ENCODE measurements at places on chromosomes 5 and 9.
A peak's percentile ranks its signal among the peaks of the same experiment; 100 is the strongest.

DNA sequence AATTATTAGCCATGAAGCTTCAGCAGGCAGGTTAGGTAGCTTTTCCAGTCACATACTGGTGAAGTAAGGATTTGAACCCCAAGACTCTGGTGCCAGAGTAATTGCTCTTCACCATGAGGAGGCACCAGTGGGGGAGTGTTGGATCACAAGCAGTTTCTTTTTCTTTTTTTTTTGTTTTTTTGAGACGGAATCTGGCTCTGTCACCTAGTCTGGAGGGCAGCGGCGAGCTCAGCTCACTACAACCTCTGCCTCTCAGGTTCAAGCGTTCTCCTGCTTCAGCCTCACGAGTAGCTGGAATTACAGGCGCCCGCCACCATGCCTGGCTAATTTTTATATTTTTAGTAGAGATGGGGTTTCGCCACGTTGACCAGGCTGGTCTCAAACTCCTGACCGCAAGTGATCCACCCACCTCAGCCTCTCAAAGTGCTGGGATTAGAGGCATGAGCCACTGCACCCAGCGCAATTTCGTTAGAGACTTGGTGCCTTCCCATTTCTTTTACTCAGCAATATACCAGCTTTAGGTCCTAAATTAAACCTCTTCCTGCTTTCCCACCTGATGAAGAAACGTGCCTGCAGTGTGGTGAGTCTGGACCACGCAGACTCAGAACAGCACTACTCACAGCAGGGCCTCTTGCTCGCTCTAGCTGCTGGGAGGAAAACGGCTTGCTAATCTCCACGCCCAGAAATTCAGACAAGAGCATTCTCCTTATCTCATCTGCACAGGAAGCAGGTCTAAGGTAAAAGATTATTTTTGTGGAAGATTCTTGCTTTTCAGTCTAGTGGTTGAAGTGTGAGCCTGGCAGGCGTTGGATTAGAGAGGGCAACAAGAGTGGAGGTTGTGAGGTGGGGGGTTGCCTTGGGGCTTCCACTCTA is at the start of gene S100Z:
Gene S100Z, plus strand, starts transcription at position 596 of the 873 bp plus-strand sequence. CDS start 25,346 bp downstream, outside the sequence.
- DNase-seq = no peak

DNA sequence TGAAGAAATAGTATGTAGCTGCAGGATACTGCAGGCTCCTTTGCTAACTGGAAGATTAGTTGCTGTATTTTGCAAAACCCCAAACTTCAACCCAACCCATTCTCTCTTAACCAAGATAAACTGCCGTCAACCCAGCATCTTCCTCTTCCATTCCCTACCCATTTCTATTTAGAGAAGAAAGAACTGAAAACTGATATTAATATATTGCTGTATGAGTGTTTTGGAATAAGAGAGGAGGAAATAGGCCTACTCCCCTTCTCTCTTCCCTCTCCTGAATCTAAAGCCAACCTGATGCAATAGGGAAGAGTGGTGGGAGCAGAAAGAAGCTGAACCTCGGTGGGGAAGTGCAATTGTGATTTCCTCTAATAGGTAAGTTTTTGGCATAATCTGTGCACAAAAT is 83.7 kb downstream of the TMEM215 start:
- DNase-seq = no peak

DNA sequence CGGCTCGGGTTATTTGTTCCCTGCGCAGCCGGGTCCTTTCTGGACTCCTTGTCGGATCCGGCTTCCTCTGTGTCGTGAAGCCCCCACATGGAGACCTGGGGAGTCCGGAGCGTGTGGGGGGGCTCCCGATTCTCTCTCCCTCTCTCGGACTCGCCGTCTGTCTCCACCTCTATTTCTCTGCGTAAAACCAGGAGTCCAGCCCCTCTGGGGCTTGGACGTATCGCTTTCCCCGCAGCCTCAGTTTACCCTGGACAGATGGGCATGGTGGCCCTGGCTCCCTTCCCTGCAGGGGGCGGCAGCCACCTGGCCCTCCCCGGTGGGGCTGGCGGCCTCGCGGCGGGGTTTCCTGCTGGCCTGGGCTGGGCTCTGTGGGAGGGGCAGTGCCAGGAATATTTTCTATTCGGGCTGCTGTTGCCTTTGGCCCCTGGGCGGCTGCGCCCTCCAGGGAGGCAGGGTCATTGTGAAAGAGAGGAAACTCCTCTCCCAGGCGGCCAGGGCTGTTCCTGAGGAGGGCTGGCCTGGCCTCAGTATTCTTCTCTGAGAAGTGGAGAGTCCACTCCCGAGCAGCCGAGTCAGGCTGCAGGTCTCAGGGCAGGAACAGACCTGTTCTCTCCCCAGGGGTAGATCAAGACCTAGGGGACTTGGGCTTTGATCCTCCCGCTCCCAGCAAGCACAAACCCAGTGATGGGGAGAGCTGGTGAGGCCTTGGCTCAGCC is 665 bp downstream of the ASS1 start:
- DNase-seq = no peak

- DNase-seq = no peak
These were observed 29.0 kb upstream of the PSAT1 start for GRCh38 chr9:78267889-78268288.

- no peak for DNase-seq
These were observed 40.3 kb upstream of the CLK4 start for GRCh38 chr5:178667101-178667500.

DNA sequence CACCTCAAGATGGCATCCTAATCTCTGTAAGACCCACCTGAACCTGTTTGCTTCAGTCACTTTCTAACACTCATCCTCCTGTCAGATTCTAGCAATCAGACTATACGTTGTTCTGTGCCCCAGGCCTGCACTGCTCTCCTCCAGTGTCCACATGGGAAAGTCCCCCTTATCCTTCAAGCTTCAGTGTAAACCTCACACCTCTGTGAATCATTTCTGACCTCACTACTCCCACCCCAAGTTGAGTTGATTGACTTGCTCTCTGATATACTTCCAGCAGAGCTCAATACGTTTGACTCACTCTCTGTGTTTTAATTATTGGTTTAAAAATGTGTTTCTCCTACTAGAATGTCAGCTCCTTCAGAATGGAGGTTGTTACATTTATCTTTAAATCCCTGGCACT is 240.2 kb downstream of the FBXL17 start:
- DNase-seq = no peak

- no peak for DNase-seq
These were observed 50.1 kb downstream of the DRD1 start for GRCh38 chr5:175393897-175394296.

DNA sequence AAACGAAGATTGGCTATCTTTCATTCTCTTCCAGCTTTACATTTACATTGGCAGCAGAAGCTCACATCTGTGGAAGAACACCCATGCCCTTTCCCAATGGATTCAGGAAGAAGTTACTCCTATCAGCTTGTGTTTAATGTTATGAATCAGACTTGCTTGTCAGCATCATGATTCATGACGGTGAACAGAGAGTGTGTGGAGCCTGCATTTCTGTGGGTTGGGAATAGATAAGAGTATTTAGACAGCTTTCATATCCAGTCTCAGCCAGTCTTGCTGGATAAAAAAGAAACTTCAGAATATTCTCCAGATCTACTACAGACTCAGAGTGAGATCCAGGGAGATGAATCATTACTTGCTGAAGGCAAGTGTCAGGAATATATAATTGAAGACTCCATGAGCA is 812.9 kb upstream of the ZNF608 start:
- DNase-seq = no peak

DNA sequence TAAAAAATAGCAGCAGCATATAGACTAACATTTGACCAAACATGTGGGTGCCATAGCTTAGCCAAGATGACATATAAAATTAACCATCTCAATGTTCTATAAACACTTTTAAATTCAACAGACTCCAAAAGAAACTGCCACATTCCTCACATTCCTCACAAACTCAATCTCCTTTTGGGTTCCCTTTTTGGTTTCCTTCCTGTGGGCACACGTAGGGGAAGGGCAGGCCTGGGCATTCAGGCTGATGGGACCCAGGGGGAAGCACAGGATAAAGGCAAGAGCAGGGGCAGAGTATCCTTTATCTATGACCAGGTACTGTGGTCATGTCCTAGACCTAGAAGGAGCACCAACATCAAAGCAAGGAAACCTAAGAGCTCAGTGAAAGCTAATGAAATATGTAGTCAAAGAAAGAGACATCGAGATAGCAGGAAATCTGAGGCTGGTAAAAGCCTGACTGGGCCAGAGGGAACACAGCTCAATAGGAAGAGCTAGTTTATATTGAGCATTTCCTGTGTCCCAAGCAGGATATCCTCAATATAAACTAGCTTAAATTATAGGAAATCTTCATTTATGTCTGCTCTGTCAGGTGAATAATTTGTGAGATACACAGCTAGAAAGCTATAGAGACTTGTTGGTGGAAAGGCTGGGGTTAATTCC is 13.6 kb upstream of the ERAP1 start:
- DNase-seq = no peak

GRCh38 chr5:139847790-139848507 is 52.3 kb downstream of the PSD2 start:
- peak; percentile 32 for DNase-seq

- no peak for DNase-seq
These were observed 14.1 kb downstream of the NDUFA8 start for GRCh38 chr9:122145592-122145863.

GRCh38 chr5:127802477-127802865 is 99.3 kb downstream of the CCDC192 start:
- DNase-seq = no peak

DNA sequence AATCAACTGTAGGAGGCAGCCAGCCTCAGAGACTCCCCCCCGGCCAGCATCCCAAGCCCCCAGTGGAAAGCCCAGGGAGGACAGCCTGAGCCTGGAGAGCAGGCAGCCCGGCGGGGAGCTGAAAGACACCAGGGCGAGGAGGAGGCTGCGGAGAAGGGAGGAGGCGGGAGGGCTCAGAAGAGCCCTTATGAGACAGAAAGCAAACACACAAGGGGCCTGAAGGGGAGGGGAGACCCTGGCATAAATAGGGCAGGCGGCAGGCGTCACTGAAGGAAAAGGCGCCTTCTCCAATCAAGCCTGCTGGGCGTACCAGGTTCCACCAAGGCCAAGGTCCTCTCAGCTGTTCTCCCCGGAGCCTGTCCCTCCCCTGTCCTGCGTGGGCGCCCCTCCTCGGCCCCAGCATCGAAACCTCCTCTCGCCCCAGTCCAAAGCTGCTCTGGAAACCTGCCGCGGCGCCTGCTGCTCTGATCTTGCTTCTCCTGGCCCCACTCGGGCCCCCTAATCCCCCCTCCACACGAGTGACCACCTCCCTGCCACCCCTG is 1.3 kb downstream of the SLC9A3 start:
- DNase-seq = no peak

DNA sequence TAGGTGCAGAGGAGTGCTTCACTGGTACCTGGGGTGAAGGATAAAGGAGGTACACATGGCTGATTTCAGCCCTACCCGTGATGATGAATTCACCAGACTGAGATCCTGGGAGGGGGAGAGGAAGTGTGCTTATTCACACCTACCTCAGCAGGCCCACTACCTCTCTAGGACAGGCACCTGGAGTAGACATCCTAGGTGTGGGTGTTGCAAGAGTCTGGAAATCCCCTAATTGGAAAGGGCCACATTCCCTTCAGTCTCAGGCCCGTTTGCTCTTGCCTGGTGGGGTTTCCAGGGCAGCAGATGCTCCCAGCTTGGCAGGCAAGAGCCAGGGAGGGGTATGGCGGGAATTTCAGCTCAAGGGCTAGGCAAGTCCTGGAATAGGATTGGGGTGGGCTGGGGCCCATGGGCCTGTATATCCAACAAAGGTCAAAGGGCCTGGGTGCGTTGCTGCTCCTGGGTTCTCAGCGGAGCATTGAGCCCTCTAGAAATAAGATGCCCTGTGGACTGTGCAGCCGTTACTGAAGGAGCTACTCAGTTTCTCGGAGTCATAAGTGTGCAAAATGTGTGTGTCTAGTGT is 5.8 kb upstream of the CCL21 start:
- DNase-seq = no peak

- DNase-seq = no peak
These were observed 96.9 kb upstream of the LIFR start for GRCh38 chr5:38653389-38653788.

- DNase-seq = no peak
These were observed 265.0 kb downstream of the MARCHF11 start for GRCh38 chr5:15914638-15915037.

GRCh38 chr5:144142139-144142823 is 28.2 kb downstream of the YIPF5 start:
- no peak for DNase-seq

DNA sequence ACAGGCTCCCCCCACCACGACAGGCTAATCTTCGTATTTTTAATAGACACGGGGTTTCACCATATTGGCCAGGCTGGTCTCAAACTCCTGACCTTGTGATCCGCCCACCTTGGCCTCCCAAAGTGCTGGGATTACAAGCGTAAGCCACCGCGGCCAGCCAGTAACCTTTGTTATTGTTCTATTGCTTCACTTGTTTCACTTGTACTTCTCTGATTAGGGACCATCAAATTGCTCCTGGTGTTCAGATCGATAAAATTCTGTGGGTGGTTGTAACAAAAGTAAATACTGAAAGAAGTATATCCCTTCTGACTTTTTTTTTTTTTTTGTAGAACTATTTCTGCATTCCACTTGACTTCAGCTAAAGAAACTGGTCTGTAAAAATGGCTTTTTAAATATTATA is 445.5 kb upstream of the CDH10 start:
- DNase-seq = no peak

DNA sequence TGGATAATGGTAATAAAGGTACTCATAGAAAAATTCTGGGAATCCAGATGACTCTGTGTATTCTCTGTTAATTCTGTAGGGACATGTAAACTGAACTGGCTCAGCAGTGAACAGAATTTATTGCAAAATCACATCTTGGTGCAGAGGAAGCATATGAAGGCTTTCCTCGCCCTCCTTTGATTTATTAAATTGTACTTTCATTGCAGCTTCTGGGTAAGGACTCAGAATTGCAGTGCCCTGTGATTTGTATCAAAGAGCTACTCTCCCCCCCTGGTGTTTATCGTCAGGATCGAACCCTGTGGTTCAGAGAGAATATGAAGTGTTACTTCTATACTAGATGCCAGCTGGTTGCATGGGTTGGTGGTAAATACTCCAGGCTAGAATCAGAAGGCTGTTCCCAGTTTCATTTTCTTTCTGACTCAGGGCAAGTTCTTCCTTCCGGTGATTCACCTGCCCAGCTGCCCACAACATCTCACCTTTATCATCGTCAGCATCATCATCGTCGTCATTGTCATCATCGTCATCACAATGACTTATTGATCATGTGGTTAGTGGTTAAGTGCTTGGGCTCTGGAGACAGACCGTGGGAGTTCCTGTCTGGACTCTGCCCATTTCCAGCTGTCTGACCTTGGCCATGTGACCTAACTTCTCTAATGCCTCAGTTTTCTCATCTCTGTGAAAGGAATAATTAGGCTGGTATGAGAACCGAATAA is 238.8 kb downstream of the ARHGAP26 start:
- peak; percentile 38 for DNase-seq

GRCh38 chr9:71984403-71984802 is 73.0 kb downstream of the C9orf85 start:
- no peak for DNase-seq

GRCh38 chr5:104412649-104413240 is 850.2 kb upstream of the NUDT12 start:
- no peak for DNase-seq

Measured in stimulated activated CD4-positive, alpha-beta T cell treated with anti-CD3 and anti-CD28 coated beads, TNF-alpha, amount 100 ng/mL, for 1 hour (primary cell).